ENCODE measurements at places on chromosomes 11 and 22.

DNA sequence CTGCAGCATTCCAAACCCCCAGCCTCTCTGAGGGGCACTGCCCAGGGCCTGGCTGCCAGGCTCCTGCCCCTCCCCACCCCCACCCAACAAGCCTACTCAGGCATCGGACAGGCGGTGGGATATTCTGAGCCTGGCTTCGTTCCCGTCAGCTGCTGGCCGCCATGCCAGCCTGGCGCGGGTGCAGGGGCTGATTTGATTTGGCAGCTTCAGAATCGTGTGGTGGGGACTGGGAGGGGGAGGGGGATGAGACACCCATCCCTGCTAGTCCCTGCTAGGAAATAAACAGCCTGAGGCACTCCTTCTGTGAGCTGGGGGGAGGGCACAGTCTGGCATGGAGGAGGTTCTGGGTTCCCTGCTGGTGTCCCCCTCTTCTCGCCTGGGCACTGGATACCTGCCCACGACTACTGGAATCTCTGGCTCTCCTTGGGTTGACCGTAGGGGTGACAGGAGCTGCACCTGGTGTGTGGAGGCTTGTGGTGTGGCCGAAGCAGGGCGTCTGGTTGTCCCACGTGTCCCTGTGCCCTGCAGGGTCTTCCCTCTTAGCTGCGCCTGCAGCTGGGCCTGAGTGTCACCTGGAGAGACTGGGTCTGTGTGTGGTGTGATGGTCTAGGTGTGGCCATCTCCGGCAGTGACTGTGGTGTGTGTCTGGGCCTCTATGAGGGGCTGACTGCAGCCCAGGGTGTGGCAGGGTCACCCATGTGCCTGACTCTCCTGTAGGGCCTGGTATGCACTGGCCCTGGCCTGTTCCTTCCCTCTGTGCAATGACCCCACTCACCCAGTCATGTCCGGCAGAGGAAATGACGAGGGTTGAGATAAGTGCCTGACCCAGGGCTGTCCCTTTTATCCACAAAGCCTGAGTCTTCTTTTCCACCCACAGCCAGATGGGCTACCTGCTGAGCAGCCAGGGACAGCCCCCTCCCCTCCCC, 42.2 kb downstream of the PDE2A start:
- DNase-seq = no peak

- DNase-seq = no peak
These were observed 343.0 kb upstream of the TENM4 start for GRCh38 chr11:79783833-79784232.

DNA sequence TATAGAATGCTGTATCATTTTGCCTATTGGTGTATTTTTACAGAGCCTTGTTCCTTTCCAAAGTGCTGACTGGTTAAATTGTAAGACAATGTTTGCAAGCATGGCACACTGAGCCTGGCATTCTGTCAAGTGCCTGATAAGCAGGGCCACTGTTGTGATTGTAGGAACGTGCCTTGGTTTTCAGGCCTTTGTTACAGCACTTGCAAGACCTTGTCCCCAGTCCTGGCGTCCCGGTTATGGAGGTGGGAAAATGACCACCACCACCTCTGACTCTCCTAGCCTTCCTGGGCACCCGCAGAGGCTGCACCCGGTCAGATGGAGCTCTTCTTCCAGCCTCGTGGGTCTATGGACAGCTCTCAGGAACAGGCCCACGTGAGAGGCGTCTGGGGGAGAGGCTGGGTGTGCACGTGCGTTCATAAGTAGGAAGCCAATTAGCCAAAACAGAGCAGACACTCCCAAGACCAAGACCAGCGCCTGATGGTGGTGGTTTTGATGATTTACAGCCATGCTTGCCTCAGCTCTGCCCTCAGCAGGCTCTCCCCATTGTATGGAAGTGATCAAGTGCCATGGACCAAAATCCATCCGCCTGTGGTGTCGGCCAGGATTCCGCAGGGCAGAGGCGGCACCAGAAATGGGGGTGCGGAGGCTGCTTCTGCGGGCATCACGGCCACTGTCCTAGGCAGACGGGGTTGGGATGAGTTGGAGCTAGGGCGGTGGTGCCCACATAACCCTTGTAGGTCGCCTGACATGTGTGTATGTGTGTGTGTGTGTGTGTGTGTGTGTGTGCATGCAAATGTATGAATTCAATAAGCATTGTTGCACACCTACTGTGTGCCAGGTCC, 89.8 kb downstream of the RTL6 start:
- DNase-seq = no peak

GRCh38 chr22:37284126-37284804, 2.0 kb downstream of the CYTH4 start:
- DNase-seq = no peak

DNA sequence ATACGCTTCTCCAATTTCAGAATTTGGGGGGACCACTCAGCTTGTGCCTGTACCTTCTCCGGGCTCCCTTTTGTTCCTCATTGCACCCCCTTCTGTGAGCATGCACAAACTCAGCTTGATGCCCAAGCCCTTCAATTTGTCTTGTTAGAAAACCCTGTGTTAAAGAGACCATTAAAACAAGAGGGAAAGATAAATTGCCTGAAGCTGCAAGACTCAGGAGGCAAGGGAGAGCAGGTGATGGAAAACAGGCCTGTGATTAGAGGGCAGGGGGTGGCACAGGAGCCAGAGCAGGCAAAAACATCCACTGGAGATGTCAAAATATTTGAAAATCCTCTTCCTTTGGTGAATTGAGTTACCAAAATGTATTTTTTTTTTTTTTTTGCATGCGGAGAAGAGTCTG, 121.7 kb downstream of the MIAT start:
- no peak for DNase-seq

DNA sequence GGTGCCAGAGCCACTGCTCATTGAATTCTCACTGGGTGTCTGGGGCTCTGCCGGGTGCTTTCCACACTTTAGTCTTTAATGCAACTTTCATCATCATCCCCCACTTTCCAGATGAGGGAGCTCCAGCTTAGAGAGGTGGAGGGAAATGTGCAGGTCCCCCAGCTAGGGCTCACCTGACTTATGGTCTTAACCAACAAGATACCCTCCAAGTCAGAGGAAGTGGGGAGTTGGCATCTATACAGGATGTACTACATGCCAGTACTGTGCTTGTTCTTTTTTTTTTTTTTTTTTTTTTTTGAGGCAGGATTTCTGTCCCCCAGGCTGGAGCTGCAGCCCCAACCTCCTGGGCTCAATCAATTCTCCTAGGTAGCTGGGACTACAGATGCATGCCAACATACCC, 26.3 kb downstream of the C22orf42 start:
- DNase-seq = no peak

DNA sequence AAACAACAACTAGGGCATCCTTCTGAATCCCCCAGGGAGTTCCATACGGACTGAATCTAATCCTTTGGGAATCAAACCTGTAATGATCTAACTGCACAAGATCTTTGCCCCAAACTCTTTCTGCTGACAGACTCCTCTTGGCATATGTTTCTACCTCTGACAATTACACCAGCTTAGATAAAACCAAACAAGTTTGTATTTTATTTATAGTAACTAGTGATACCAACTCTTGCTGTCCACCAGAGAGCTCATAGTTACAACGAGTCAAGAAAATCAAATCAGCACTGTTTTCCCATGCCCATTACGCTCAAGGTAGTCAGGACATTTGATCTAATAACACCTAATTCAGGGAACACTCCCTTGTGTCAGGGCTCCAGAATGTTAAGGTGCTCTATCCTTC, 972.0 kb downstream of the NTM start:
- no peak for DNase-seq

DNA sequence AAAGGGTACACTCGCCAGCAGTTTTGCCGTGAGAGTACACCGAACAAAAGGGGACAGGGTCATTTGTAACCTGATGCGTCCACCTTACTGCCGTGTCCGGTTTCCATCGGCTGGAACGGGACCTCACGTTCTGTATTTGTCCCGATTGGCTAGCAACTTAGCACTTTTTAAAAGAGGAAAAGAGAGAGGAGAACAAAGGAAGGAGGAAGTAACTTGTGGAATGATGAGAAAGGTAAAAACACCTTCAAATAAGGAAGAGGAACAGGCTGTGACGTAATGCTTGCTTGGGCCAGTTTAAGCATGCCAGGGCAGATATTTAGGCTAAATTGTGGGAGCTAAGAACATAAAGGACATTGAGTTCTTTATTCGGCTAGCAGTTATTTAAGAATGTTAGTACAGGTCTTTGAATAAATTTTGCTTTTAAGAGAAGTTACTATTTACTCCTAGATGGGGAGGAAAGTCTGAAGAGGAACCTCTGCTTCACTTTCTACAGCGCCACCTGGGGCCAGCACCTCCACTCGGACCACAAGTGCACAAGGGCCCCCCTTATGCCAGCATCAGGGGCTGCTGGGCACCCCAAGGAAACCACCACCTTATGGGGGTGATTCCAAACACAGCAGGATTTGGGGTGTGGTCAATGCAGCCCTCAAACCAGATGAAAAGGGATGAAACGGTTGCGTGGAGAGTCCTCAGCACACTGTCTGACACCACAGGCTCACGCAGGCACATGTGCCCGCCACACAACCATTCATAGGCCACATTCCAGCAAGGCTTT, 5.8 kb downstream of the ARSA start:
- DNase-seq = no peak

- DNase-seq = no peak
These were observed 177.5 kb downstream of the FAM181B start for GRCh38 chr11:82556210-82556609.

- no peak for DNase-seq
These were observed 662.0 kb upstream of the CCDC90B start for GRCh38 chr11:83948200-83948599.

DNA sequence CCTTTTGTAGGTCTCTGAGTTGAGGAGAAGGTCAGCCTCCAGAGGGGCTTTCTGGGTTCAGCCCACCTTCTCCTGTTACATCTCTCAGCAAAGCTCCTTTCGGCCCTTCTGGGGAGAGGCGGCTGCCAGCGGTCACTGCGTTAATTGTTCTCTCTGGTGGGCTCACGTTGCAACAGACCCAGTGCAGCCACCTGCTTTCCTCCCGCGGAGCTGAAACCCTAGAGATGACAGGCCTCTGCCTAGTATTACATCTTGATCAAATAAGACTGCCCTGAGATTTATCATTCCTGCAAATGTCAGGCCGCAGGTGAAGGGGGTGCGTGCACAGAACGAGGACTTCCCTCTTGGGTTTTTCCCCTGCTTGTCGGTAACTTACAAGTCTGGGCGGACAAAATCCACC, 43.2 kb upstream of the CREB3L1 start:
- no peak for DNase-seq

- no peak for DNase-seq
These were observed 24.8 kb downstream of the TPST2 start for GRCh38 chr22:26565181-26565580.

DNA sequence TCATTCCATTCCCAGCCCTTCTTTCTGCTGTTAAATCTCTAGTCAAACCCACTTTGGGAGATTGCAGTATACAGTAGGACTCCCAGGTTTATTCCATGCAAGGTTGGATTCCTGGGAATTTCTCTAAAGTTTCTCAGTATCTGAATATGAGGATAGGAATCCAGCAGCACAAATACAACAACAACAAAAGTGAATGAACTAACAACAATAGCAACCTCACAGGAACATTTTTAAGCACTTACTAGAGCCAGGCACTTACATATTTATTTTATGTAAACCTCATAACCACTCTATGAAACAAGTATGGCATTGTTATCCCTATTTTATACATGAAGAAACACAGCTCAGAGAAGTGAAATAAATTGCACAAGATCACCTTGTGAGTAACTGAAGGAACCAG, 1.9 kb downstream of the MMP7 start:
- DNase-seq = no peak

DNA sequence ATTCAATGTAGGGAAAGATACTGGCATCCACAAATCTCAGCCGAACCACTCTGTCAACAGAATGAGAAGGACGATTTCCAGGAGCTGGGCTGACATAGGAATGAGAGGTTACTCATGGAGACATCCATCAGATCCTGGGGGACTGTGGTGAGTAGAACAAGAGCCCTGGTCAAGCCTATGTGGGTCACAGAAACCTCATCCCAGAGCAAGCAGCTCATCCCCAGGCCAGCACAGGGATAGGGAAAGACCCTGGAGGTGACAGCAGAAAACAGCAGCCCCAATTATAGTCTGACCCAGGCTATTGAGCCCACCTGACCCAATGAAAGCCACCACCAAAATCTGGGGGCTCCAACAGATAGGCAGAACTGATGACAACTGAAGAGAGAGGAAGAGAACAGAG, 128.0 kb upstream of the SERPIND1 start:
- DNase-seq = no peak

- DNase-seq = peak; percentile 12
These were observed 37.3 kb upstream of the SLC22A12 start for GRCh38 chr11:64553554-64554201.

DNA sequence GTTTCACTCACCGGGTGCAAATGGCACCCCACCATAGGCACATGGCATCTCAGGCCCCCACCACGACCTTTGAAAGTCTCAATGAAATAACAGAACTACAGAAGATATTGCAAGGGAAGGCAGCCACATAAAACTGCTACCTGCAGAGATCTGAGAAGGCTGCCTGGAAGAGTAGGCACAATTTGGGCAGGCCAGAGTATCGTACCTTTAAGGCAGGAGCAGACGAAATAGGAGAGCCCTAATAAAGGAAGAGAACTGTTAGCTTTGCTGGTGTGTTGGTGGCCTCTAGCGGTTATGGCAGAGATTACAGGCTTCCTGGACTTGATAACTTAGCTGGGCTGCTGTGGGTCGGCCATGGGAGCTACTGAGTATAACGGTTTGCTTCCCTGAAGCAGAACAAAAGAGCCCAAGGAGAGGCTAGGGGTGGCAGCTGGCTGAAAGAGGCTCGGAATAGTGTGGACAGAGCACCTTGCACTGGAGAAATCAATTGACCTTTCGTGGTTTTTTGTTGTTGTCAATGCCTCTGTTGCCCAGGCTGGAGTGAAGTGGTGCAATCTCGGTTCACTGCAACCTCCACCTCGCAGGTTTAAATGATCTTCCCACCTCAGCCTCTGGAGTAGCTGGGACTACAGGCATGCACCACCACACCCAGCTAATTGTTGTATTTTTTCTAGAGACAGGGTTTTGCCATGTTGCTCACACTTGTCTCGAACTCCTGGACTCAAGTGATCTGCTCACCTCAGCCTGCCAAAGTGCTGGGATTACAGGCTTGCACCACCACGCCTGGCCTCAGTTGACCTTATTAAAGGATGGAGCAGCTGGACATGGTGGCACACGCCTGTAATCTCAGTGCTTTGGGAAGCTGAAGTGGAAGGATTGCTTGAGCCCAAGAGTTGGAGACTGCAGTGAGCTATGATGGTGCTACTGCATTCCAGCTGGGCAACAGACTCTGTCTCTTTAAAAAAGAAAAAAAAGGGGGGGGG, 4.8 kb downstream of the SDF2L1 start:
- DNase-seq = no peak

- no peak for DNase-seq
These were observed 74.3 kb upstream of the TP53I11 start for GRCh38 chr11:45024846-45025588.

DNA sequence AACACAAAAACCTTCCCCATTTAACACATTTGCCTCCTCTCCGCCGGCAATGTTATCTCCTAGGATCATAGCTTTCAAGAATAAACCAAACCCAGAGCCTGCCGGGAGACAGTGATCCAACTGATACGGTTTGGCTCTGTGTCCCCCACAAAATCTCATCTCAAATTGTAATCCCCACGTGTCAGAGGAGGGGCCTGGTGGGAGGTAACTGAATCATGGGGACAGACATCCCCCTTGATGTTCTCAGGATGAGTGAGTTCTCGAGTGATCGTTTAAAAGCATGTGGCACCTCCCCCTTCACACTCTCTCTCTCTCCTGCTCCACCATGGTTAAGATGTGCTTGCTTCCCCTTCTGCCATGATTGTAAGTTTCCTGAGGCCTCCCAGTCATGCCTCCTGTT, 33.3 kb downstream of the RBFOX2 start:
- DNase-seq = no peak

GRCh38 chr22:46036558-46037408, 59.8 kb upstream of the WNT7B start:
- no peak for DNase-seq

- peak; percentile 29 for DNase-seq
These were observed 71.6 kb downstream of the LRP5 start for GRCh38 chr11:68383976-68384501.

All from stimulated activated CD4-positive, alpha-beta T cell treated with anti-CD3 and anti-CD28 coated beads, TNF-alpha, amount 100 ng/mL, for 48 hours (primary cell).